GM23248 (cell line): ENCODE measurements at places on chromosomes 4 and X.

GRCh38 chr4:41346306-41347061 is 89.8 kb downstream of the UCHL1 start:
- peak; percentile 36 for DNase-seq

DNA sequence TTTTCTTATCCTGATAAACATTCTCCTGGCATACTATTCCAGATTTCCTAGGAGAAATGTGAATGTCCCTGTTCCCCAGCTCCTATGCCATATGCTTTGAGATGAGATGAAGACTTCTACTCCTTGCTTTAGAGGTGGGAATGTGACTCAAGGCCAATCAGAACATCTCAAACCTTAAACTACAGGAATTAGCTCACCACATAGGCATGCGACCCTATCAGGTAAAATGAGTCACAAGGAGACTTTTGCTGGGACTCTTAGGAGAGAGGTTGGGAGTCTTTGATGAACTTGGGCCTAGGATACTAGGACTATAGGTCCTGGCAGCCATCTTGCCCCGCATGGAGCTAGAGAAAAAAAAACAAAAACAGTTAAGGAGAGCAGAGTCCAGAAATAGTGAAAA is 5.8 kb upstream of the USO1 start:
- DNase-seq = no peak

DNA sequence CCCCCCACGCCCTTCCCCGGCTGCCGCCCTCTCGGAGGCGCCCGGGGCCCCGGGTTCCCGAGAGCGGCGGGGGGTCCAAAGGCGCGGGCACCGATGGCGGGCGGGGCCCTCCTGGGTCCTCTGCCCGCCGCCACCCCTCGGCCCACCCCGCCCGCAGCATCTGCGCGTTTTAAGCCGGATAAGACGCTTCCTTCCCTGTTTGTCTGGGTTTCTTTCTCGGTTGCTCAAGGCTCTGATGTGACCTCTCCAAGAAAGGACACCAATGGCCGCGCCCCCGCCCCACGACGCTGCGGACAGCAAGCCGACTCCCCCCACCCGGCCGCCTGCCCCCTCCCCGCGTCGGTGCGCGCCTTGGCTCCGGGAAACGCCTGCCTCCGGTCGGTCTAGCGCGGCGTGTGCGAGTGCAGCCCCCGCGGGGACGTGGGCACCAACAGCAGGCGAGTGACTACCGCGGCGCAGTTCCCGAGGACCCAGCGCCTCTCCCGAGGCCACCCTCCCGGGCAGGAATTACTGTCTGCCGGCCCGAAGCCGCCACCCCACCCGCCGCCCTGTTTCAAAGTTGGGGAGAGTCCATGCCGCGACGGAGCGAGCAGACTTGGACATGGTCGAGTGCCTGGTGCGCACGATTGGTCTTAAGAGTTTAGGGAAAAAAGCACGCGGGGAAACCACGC is 21.1 kb upstream of the HMX1 start:
- DNase-seq = no peak

DNA sequence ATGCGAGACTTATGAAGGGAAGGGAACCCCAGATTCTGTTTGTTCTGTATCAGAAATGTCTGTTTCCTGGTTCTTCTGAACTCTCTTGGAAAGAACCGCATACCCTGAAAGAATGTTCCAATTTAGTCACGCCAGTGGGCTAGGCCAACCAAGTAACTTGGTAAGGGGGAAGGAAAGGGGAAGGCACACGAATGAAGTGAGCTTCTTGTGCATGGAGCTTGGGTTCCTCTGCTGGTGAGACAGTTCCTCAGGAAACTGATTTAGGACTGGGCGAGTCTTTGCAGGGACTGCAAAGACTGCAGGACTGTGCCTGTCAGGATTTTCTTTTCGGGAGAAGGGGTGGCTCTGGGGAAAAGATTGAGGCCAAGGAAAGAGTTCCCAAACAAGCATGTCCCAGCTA is 35.6 kb downstream of the FRMPD3 start:
- no peak for DNase-seq

- peak; percentile 63 for DNase-seq
Measured at GRCh38 chr4:88791274-88791673, 93.6 kb upstream of the NAP1L5 start.

DNA sequence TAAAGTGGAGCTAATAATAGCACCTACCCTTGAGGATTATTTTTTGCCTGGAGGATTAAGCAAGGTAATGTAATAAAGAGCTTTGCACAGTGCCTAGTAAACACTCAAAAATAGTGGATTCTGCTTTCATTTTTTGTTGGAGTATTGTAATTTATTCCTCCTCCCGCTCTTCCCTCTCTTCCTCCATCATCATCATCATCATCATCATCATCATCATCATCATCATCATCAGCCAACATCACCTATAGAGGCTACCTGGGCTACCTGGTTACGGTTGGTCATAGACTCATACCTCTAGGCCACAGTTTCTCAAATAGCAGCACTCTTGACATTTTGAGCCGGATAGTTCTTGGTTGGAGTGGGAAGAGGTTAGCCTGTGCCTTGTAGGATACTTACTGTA is 126.9 kb upstream of the TEX13A start:
- DNase-seq = no peak

- DNase-seq = no peak
Measured at GRCh38 chr4:78722878-78723277, 53.3 kb upstream of the BMP2K start.

DNA sequence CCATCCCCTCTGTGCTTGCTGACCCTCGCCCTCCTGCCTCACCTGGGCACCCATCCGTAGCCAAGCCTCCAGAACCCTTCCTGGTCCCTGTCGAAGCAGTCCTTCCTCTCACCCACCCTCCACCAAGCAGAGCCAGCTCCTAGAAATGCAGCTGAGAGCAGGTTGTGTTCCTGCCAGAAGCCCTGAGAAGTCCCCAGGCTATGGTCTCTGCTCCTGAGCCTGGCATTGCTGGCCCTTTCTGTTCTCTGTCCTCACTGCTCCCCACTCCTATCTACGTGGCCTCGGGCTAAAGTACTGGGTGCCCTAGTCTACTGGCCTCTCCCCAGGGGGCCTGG is 2.1 kb upstream of the CPZ start:
- DNase-seq = no peak

DNA sequence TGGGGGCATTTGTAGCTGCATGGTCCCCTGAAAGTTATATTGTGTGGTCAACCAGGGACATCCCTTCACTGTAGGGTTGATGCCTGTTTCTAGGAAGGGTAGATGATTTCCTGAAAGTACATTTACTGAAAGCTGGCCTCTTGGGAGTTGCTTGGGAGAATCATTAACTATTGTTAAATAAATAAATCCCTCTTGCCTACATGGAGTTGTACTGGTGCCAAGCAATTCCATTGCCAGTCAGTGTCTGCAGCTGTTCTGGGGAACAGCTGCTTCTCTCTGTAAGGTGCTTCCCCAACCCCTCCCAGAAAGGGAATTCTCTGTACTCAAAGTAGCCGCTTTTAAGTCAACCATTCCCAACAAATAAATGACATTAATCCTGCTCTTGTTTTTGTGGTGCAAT is 51.1 kb downstream of the C4orf51 start:
- DNase-seq = peak; percentile 15

- peak; percentile 13 for DNase-seq
Measured at GRCh38 chrX:19912-20571, 261.1 kb upstream of the PLCXD1 start.

- DNase-seq = peak; percentile 48
Measured at GRCh38 chr4:173346074-173346473, 11.9 kb upstream of the HMGB2 start.

DNA sequence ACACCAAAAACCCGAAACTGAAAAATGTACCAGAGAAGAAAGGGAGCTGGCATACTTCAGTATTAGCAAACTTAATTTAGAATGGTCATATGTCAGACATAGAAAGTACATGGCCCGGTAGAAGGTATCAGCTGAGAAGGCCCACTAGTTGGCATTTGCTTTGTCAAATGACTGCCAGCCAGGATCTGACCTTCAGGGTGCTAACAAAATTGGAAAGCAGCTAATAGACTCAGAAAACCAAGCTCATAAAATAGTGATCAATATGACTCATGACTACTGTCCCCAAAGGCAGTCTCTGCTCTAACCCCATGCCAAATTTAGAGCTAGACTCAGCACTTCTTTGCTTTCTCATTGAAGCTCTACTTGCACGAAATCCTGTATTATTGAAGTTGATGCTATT is 342.7 kb downstream of the PDGFC start:
- DNase-seq = peak; percentile 7

- DNase-seq = peak; percentile 4
Measured at GRCh38 chr4:109156356-109156755, 146.1 kb downstream of the COL25A1 start.
